Activated CD4-positive, alpha-beta T cell treated with anti-CD3 and anti-CD28 coated beads for 24 hours (primary cell): ENCODE measurements at places on chromosomes 7 and 10.

- no peak for DNase-seq
Measured at GRCh38 chr10:63120554-63120953, 12.6 kb upstream of the NRBF2 start.

- DNase-seq: no peak
Measured at GRCh38 chr7:116583653-116584052, 58.8 kb downstream of the CAV1 start.

- DNase-seq: no peak
Measured at GRCh38 chr10:119511828-119512515, 30.5 kb downstream of the RGS10 start.

GRCh38 chr7:14751461-14751860, 151.1 kb downstream of the DGKB start:
- no peak for DNase-seq

- DNase-seq: no peak
Measured at GRCh38 chr7:90988996-90989765, 275.1 kb upstream of the FZD1 start.

- no peak for DNase-seq
Measured at GRCh38 chr10:91536111-91536510, 96.8 kb downstream of the PPP1R3C start.

- DNase-seq: no peak
Measured at GRCh38 chr7:50988465-50988864, 205.8 kb upstream of the GRB10 start.
